ENCODE measurements at places on chromosomes 2 and 18.

DNA sequence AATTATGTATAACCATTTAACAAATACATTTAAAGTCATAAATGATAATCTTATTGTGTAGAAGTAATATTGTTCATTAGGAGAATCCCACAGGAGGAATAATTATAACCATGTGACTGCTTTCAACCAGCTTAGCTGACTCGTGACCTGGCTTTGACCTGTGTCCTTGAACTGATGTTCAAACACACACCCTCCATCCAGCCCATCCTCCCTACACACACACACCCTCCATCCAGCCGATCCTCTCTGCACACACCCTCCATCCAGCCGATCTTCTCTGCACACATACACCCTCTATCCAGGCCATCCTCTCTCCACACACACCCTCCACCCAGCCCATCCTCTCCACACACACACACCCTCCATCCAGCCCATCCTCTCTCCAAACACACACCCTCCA is 83.5 kb downstream of the EIPR1 start:
- DNase-seq: no peak

GRCh38 chr18:59359576-59359952 is 499 bp upstream of the LMAN1 start:
- no peak for DNase-seq

- no peak for DNase-seq
Observed at GRCh38 chr2:136005462-136006196, 20.2 kb upstream of the DARS1 start.

DNA sequence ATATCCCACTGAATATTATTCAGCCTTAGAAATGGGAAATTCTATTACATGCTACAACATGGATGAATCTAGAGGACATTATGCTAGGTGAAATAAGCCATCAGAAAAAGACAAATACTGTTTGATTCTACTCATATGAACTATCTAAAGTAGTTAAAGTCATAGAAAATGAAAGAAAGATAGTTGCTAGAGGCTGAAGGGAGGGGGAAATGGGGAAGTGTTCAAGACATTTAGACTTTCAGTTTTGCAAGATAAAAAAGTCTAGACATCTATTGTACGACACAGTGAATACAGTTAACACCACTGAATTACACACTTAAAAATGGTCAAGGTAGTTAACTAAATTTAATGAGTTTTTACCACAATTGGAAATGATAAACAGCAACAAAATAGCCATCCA is 835.9 kb upstream of the CHAC2 start:
- DNase-seq: no peak

- DNase-seq: peak; percentile 10
Observed at GRCh38 chr2:199692489-199692888, 158.5 kb downstream of the FTCDNL1 start.

Data from Ammon's horn (tissue), 1 donor.